ENCODE measurements at places on chromosomes 6 and 20.

- no peak for DNase-seq
These were observed 81.1 kb upstream of the GPR6 start for GRCh38 chr6:109897025-109897424.

DNA sequence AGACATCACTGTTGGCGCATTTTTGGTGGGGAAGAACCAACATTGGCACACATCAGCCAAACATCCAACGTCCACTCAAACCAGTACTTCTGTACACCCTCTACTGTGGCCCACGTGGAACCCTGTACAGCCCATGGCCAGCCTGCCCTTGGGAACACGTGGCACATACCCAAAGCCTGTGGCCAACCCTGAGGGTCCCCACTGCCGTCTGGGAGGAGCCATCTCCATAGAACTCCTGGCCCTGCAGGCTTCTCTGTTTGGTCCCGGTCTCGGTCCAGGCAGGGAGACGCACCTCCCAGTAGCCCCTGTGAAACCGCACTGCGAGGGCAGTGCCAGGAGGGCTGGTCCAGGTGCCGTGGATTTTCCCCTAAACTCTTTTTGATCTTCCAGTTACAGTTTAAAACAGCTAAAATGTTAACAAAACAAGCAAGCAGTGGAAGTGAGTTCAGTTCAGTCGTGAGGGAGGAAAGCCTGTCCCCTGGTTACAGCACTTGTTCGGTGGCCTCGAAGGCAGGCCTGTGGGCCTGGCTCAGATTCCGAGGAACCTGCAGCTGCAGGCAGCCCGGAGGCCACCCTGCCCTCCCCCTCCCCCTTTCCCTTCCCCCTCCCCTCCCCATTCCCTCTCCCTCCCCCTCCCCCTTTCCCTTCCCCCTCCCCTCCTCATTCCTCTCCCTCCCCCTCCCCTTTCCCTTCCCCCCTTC is 233.7 kb downstream of the DLL1 start:
- no peak for DNase-seq

GRCh38 chr6:115677198-115677597 is 383.5 kb downstream of the FRK start:
- no peak for DNase-seq

DNA sequence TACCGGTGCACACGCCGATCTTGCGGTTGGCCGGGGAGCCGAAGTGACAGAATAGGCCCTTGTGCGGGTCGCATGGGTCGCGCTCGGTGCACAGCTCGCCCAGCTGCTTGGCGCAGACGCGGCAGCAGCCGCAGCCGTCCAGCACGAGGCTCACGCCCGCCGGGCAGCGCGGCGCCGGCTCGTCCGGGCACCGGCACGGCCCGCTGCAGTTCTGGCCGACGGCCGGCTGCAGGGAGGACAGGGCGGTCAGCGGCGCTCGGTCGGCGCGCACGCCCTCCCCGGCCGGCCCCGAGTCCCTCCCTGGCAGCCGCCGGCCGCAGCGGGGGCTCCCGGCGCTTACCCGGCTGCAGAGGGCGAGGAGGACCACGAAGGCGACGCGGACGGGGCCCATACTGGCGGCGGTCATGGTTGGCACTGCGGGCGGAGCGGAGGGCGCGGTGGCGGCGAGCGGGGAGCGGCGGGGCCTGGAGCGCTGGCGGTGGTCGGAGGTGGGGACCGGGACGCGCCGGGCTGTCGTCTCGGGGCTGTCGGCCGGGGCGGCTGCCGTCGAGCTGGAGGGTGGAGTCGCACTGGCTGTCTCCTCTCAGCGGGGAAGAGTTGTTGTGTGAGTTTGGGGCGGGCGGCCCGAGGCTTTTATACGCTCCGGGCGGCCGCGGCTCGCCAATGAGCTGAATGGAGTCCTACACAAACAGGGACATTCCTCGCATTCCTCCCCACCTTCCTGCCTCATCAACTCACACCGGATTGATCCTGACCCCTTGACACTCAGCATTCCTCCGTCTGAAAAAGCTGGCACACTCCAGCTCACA is at the start of gene CCN2:
Gene CCN2 (minus strand): TSS at position 606 of the 809 bp plus-strand sequence. CDS start 200 bp downstream, at position 406.
- DNase-seq: no peak

GRCh38 chr6:104526376-104526775 is 333.3 kb downstream of the HACE1 start:
- DNase-seq: no peak

- DNase-seq: no peak
These were observed 53.4 kb upstream of the TINAG start for GRCh38 chr6:54254886-54255285.

- DNase-seq: no peak
These were observed 63.3 kb upstream of the TAB2 start for GRCh38 chr6:149254253-149254652.

DNA sequence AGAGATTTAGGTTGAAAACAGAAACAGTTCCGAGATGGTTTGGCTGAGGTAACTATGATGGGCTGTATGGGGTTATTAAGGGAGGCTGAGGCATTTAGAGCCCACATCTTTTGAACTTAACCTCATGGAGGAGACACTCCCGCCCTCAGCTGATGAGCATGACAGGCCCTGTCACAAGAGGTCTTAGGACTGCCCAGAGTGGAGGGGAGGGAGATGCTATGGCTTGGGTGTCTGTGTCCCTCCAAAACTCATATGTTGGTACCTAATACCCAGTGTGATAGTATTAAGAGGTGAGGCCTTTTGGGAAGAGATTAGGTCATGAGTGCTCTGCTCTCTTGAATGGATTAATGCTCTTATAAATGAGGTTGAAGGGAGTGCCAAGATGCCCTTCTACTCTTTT is 126.6 kb downstream of the CDC5L start:
- DNase-seq: no peak

GRCh38 chr20:25076201-25076600 is 5.7 kb downstream of the VSX1 start:
- no peak for DNase-seq

DNA sequence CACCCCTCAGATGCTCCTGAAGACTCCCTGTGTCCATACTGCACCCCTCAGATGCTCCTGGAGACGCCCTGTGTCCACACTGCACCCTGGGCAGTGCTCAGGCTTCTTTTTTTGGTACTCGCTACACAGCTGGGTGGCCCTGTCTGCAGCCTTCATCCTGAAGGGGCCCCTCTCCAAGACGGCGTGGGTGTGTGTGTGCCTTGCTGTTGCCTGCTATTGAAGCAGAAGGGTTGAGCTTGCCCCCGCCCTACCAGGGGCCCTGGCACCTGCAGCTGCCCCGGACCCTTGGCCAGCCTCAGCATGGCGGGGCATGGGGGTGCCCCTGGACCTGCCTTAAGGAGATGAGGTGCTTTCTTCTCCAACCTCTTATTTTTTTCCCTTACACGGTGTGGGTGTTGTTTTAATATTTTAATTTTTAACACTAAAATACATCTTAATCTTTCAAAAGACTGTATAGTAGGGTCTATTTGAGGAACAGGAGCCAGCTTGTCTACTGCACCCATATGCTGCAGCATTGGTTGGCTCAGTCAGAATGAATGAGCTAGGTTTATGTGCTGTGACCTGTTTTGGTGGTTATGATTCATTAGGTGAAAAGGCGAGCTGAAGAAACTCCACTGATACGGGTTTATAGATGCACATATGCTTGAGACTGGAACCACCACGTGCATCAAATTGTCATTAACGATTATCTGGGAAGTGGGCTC is 135.9 kb downstream of the AGPAT4 start:
- DNase-seq: no peak

- DNase-seq: no peak
These were observed 15.9 kb upstream of the TENT5A start for GRCh38 chr6:81768150-81768942.

GRCh38 chr6:141744194-141744925 is 388.4 kb upstream of the GJE1 start:
- DNase-seq: no peak
